Jurkat, Clone E6-1 (cell line): ENCODE measurements at places on chromosomes 13 and 19.

DNA sequence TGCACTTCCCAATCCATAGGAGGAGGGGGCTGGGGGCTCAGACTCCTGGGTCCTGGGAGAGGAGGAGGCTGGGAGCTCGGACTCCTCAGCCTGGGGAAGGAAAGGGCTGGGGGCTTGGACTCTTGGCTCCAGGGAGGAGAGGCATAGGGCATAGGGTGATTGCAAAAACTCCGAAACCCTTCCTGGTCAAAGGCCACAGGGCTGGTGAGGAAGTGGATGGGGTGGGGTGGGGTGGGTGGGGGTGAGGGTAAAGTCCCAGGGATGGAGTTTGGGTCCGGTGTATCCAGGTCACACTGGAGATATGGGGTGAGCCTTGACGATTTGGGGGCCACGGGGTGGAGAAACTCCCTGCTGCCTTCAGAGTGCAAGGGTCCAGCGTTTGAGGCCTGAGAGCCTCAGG is 2.8 kb downstream of the MYH14 start:
- no peak for DNase-seq

DNA sequence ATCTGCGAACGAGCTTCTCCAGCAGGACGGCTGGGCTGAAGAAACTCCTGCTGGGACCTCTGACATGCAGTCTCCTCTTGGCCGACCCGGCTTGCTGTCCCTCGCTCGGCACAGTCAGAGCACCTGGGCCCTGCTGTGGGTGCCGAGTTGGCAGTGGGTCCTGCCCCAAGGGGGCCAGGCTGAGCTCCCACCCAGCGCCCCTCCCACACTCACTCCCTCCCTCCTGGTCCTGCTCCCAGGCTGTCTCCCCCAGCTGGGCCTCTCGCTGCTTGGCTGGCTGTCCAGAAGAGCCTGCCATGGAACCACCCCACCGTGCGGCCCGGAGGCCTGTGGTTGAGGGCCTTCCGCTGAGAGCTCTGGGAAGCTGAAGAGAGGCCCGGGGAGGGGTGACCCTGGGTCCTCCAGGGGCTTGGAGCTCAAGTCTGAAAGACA is 6.0 kb downstream of the AKT2 start:
- no peak for DNase-seq

GRCh38 chr19:6765738-6766356 is 1.4 kb downstream of the SH2D3A start:
- no peak for DNase-seq

- no peak for DNase-seq
Measured at GRCh38 chr19:12841094-12841493, 2.8 kb downstream of the MAST1 start.

- DNase-seq = no peak
Measured at GRCh38 chr13:67278235-67278634, 48.1 kb upstream of the PCDH9 start.

DNA sequence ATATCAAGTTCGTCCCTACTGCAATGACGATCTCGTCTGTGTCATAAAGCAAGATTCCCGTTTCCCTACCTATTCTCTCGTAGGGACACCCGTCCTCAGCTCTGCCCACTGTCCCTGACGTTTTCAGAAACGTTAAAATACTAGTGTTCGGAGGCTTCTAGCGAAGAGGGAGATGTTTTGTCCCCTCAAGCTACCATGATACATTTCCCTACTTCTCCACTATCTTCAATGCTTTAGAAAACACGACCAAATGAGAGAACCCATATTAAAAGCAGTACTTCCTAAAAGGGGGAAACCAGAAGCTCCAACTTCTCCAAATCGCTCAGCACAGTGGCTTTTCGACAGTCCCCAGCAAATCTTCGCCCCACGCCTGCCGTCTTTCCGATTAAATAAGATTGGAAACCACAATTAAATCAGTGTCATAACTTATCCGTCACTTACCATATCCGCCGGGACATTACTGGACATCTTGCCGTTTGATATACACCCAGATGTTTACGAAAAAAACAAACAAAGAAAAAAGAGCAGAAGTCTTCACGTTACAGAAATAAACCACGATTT is 1.3 kb downstream of the UBL3 start:
- no peak for DNase-seq

GRCh38 chr13:85896516-85897450 is 97.6 kb upstream of the SLITRK6 start:
- DNase-seq = peak; percentile 12

- no peak for DNase-seq
Measured at GRCh38 chr13:46121033-46121432, 16.2 kb upstream of the CPB2 start.

DNA sequence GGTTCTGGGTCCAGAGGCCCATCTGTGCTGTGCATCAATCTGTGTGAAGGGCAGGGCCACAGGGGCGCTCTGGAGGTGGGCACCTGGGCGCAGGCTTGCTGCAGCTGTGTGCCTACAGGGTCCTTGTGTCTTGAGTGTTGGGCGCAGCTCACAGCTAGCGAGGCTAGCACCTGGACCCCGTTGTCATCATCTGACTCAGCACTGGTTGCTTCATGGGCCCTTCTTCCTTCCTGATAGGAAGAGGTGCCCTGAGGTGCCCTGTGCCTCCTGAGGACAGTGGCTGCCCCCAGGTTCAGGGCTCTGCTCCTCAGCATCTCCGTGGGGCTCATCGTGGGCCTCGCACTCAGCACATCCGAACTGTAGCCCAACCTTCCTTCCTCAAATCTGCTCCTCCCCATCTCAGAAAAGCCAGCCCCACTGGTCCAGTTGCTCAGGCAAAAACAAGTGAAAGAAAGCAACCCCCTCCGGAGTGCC is 54.8 kb downstream of the GATAD2A start:
- DNase-seq = no peak

- peak; percentile 66 for DNase-seq
Measured at GRCh38 chr13:42394711-42395085, 122.7 kb downstream of the AKAP11 start.

- no peak for DNase-seq
Measured at GRCh38 chr13:20206065-20206697, 13.4 kb upstream of the GJB2 start.
